Stimulated activated CD4-positive, alpha-beta T cell treated with anti-CD3 and anti-CD28 coated beads, Interleukin-15, amount 100 ng/mL, for 1 hour (primary cell): ENCODE measurements at places on chromosomes 3 and 15.

GRCh38 chr3:126567696-126568438, 9.1 kb upstream of the C3orf22 start:
- no peak for DNase-seq

- DNase-seq = no peak
Measured at GRCh38 chr3:86561215-86561614, 429.7 kb downstream of the VGLL3 start.

GRCh38 chr3:51686512-51687215, 15.6 kb downstream of the TEX264 start:
- DNase-seq = peak; percentile 67

DNA sequence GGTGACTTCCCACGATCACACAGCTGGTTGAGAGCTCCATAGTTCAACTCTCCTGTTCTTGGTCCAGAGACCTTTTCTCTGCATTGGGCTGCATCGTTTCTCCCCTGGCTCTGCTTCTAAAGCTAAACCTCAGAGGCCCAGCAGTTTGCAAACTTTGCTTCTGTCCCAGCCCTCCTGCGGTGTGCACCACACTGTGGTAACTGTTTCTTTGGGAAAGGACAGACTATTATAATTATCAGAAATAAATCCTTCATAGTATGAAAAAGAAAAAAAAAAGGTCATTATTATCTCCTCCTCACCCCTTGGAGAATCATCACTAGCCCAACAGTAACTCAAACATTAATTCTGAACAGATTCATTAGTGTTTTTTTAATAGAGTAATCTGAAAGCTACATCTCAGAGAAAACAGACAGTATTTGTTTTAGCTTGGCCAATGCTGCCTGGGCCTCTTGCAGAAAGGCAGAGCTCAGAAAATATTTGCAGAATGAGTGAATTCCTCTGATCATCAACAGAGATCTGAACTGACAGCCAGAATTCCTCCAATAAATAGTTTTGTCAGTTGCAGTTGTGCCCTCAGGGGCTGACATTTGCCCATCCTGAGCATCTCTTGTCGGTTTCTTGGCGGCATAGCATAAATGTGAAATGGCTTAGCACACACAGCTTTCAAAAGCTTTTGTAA, 52.9 kb downstream of the BFSP2 start:
- DNase-seq = no peak

DNA sequence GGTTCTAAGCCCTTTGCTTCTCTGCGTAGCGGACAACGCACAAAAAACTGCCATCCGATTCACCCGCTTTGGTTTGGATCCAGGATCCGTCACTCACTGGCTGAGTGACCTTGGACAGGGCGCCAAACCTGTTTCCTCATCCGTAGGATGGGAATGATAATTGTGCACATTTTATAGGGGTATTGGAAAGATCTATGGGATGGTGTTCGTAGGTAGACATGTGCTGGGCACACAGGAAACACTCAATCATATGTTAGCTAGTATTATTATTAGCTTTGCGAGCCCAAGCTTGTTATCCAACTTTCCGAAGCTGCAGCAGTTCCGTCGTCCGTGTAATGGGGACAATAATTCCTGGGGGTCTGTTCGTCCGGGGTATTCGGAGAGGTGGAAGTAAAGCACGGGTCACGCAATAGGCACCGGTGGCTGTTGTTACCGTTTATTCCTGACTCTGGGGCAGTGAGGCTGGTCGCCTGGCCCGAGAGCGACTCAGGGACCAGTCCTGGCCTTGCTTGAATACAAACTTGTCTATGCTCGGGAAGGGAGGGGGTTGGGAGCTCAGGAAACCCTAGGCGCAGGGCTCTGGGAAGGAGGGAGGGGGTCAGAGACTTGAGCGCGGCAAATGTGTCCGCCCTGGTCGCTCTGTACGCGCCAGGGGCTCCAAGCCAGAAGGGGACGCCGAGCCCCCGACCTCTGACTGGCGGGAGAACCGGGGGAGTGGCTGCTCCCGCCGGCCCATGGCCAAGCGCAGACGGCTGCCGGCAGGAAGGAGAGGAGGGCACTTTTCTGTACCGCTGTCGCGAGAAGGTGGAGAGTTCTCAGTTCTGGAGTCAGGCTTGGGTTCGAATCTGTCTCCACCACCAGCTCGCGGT, 1.3 kb downstream of the SPSB4 start:
- DNase-seq = no peak

DNA sequence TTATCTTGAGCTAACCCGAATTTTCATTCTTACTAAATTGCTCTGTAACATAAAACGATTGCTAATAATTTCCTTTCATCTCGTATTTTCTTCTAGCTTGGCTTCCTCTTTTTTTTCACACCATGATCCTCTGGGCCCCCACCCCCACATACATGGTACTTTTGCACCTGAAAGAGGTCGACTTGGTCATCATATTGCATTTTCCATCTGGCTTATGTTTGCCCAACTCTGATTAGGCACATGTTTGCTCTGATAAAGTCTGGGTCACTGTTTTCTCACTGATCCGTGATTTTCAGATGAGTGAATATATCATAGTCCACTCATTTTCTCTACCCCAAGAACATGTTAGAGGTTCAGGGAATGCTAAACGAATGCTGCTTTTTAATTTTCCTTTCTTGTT, 49.5 kb downstream of the ARRDC4 start:
- DNase-seq = no peak

DNA sequence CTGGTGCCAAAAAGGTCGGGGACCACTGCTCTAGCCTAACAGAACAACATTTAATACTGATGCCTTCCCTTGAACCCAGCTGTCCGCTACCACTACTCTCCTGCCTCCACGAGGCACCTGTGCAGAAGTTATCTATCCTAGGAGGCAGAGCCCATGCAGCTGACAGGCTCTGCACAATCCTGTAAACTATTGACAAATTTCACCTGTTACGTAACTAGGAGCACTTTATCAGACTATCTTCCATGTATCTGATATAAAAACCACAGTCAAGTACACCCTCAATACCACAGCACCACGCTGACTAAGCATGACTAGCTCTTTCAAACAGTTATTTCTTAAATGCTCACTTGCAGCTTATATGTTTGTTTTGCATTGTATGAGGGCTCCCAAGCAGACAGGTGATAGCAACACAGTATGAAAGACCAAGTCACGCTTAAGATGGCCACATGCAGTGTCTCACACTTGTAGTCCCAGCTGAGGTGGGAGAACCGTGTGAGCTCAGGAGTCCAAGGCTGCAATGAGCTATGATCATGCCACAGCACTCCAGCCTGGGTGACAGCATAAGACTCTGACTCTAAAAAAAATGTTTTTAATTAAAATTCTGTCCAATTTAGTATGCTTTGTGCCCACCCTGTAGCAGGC, 4.5 kb upstream of the IL17RC start:
- DNase-seq = no peak

GRCh38 chr3:170725285-170725731, 139.4 kb upstream of the SLC7A14 start:
- no peak for DNase-seq

- DNase-seq = no peak
Measured at GRCh38 chr3:72659596-72659995, 188.6 kb downstream of the SHQ1 start.

GRCh38 chr3:5218815-5219214, 31.3 kb downstream of the EDEM1 start:
- no peak for DNase-seq

DNA sequence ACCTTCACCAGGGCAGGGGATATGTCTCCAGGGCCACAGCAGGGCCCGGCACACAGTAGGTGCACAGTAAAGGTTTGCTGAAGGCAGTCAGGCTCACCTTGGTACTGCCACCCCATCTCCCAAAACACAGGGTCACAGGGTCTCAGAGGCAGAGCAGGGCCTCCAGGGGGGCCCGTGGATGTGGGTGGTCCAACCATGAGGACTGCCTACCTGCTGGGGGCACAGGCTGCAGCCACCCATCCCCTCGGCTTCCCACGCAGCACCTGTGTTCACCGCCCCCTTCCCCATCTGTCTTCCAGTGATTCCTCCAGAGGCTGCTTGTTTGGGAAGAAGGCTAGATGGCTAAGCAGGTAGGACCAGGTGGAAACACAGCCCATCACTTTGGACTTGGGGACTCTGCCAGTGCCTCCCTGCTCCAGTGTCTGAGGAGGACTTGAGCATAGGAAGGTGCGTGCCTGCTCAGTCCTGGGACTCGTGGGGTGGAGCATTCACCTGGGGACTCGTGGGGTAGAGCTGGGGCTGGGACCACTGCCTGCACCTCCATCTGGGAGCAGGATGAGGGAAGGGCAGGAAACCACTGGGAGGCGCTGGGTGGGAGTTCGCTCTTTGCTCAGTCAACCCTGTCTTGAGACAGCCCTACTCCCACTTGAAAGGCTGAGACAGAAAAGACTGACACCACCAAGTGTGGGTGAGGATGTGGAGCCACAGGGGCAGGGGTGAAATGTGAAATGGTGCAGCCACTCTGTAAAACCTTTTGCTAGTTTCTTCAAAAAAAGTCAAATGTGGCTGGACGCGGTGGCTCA, 18.8 kb upstream of the PLXND1 start:
- no peak for DNase-seq

GRCh38 chr3:89278302-89279025, 171.0 kb downstream of the EPHA3 start:
- no peak for DNase-seq

DNA sequence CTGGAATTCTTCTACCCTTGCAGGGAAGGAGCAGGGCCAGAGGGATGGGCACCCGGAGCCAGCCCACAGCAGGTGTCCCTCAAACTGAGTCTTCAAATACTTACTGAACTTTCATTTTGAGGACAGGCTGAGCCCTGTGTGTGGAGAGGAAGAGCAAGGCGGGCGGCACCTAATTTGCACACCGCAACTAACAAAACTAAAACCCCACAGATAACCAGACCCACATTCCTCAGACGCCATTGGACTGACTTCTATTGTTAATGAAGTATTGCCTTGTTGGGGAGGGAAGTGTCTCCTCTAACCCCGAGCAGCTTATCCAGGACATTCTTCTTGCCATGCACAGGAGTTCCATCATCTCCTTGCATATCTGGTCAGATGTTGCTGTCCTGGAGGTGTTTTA, 105.2 kb upstream of the NR2E3 start:
- no peak for DNase-seq

- peak; percentile 12 for DNase-seq
Measured at GRCh38 chr3:7876741-7877297, 624.8 kb upstream of the LMCD1 start.

- DNase-seq = no peak
Measured at GRCh38 chr15:25716414-25717126, 146.6 kb downstream of the ATP10A start.

- no peak for DNase-seq
Measured at GRCh38 chr3:25259871-25260270, 168.2 kb upstream of the RARB start.

- no peak for DNase-seq
Measured at GRCh38 chr15:45083223-45083622, 30.7 kb downstream of the DUOX2 start.

DNA sequence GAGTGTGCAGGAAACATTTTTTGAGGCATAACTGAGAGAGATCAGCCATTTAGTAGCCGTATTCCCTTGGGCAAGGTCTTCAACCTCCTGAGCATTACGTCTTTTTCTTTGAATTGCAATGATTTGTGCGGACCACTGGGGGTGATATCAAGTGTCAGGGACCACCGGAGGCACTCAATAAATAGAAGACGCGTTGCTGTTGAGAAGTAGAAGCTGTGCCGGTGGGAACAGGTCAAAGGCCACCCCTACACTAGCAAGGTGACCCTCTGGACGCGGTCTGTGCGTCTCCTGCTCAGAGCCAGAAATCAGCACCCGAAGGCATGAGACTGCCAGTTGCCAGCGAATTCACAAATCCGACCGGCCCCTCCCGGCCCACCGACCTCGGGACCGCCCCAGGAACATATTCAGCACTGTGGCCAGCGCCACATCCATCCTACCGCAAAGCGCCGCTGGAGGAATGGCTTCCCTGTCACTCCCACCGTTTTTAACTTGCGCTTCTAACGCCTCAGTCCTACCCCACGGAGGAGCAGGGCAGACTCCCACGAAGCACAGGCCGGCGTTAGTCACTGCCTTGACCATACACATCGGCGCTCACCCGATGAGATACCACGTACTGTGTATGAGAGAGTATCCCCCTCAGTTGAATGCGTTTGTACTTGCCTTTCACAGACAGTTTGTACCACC, 1.4 kb upstream of the GHSR start:
- no peak for DNase-seq

- DNase-seq = no peak
Measured at GRCh38 chr3:10145685-10146084, 4.1 kb downstream of the VHL start.

DNA sequence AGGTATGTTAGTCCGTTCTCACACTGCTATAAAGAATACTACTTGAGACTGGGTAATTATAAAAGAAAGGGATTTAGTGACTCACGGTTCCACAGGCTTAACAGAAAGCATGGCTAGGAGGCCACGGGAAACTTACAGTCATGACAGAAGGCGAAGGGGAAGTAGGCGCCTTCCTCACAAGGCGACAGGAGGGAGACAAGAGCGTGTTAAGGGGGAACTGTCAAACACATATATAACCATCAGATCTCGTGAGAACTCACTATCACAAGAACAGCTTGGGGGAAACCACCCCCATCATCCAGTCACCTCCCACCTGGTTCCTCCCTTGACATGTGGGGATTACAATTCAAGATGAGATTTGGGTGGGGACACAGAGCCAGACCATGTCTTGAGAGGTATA, 30.4 kb downstream of the SPRED1 start:
- DNase-seq = no peak
